ENCODE measurements at places on chromosomes 16 and 17.

DNA sequence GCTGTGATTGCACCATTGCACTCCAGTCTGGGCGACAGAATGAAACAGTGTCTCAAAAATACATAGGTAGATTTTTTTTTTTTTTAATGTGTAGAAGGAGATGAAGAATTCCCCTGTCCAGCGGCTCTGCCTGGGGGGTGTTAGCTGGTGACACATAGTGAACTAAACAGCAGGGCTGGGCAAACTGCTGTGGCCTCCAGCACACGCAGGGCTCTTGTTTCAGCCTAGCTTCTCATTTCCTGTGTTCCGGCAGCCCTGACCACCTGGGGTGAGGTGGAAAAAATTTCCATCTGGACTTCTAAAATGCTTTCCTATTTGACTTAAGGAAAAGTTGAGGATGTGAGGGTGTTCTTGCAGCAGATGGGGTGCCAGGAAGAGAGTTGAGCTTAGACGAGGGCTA is 33.3 kb upstream of the RGS9 start:
- DNase-seq, result no peak

DNA sequence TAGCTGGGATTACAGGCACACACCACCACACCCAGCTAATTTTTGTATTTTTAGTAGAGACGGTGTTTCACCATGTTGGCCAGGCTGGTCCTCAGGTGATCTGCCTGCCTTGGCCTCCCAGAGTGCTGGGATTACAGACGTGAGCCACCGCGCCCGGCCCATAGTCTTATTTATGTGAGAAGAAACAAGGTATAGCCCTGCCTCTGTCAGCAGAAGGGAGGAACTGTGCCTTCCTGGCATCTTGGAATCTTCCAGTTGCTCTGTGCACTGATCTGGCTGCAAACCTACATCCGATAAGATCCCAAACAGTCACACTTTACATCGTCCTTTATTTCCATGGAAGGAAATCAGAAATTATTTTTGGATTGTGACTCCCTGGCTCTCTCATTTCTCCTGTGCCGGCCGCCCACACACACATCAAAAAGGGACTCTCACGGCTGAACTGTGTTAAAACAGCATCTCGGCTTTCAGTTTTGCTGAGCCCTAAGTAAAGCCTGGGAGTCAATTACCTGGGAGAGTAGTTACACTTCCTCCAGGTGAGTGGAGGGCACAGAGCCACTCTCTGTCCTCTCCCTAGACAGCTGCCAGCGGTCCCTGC is 23.3 kb downstream of the WIPI1 start:
- DNase-seq, result no peak

DNA sequence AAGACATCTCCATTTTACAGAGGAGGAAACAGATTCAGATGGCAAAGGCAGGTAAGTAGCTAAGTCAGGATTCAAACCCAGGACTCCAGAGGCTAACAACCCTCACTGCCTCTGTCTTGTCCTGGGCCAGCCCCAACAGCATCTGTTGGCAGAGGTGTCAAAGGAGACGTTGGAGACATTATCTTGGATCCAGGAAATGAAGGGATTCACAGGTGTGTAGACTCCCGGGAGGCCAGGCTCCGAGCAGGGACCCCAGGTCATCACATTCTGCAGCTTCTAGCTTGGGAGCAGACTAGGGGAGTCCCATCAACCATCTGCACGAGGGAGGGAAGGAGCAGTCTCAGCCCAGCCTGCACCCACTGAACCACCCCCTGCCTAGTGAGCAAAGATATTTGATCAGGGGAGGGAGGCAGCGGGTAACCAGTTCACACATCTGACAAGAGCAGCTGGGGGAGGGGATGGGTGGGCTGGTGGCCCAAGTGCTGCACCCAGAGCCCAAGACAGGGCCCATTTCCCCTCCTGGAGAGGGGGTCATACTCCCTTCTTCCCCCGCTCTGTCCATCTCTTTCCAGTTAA is 1.0 kb upstream of the B9D1 start:
- DNase-seq, result no peak

DNA sequence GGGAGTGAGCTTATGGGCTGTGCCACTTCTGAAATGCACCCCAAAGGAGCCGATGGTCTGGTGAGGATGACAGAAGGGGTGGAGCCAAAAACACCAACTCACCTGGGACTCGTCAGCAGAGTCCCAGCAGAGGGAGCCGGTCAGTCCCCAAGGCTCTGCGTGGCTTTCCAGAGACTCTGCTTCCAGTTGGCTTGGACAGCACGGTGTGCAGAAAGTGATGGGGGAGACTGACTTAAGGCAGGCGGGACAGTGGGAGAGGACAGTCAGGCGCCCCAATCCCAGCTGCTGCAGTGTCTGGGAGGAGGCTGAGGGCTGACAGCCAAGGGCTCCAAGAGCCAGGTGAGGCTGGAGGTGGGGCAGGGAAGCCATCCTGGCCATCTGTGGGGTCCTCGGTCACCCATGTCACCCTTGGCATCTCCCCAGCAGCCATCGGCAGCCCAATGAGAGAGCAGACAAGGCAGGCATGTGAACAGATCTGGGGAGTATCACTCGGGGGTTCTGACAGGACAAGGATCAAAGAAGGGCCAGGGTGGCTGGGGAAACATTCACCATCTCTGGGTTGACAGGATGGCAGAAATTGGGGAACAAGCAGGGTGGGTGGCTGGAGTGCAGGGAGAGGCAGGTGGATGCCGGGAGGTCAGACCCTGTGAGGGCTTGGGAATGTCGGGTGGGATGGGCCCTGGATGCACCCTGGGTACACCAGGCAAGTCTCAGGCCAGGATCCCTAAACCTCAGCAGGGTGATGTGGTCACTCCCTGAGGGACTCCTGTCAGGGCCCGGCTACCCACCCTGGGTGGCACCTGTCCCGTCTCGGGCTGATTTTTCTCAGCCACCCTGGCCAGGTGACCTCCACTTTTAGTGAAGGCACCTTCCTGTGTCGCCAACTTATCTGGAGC is 8.9 kb upstream of the KRTAP17-1 start:
- no peak for DNase-seq
